ENCODE measurements at places on chromosomes 3 and 15.

GRCh38 chr15:60006873-60007272 lies 2.8 kb downstream of the FOXB1 start:
- DNase-seq, result no peak

GRCh38 chr3:82473864-82474541 lies 712.6 kb upstream of the GBE1 start:
- no peak for DNase-seq

- no peak for DNase-seq
These were observed 58.2 kb upstream of the ARRDC4 start for GRCh38 chr15:97902140-97902780.

DNA sequence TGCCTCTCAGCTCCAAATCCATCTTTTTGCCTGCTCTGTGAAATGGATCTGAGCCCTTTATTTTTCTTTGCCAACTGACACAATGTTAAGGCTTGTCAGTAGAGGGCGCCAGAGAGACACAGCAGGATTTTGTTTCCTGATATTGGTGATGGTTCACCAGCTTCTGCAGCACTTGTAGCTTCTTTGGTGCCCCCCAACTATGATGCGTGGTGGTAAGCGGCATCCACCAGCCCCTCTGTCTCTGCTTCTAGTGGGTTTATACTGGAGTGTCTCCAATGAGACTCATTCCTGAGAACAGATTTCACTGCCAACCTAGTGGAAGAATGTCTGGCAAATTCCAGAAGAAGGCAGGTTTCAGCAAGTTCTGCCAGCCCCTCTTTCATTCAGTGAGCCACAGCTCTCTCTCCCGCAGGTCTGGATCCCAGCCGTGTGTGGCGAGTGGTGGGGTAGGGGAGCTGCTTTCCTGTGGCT lies 471.9 kb upstream of the FRG2C start:
- DNase-seq, result no peak

- DNase-seq, result no peak
These were observed 964.7 kb downstream of the ROBO2 start for GRCh38 chr3:78004571-78004970.

- no peak for DNase-seq
These were observed 18.1 kb downstream of the PLXNB1 start for GRCh38 chr3:48411606-48412374.

GRCh38 chr3:112437146-112438022 lies 61.9 kb downstream of the BTLA start:
- DNase-seq, result peak; percentile 23

- no peak for DNase-seq
These were observed 17.1 kb upstream of the CYP11A1 start for GRCh38 chr15:74384566-74384880.

DNA sequence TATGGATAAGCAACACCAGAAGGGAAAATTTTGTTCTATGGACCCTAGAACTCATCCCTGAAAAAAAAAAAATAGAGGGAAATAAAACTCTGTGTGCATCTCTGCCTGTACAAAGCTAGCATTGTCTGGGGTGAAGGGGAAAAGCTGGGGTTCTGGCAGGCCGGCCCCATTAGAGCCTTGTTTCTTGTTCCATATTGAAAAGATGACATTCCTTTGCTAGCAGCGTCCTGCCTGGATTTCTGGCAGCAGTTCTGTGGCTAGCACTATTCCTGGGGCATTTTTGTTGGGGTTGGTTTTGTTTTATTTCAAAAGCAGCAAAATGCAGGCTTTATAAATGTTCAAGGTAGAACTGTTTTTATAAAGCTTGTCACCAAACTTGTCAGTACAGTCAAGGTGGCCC lies 45.2 kb downstream of the RARB start:
- DNase-seq, result no peak

DNA sequence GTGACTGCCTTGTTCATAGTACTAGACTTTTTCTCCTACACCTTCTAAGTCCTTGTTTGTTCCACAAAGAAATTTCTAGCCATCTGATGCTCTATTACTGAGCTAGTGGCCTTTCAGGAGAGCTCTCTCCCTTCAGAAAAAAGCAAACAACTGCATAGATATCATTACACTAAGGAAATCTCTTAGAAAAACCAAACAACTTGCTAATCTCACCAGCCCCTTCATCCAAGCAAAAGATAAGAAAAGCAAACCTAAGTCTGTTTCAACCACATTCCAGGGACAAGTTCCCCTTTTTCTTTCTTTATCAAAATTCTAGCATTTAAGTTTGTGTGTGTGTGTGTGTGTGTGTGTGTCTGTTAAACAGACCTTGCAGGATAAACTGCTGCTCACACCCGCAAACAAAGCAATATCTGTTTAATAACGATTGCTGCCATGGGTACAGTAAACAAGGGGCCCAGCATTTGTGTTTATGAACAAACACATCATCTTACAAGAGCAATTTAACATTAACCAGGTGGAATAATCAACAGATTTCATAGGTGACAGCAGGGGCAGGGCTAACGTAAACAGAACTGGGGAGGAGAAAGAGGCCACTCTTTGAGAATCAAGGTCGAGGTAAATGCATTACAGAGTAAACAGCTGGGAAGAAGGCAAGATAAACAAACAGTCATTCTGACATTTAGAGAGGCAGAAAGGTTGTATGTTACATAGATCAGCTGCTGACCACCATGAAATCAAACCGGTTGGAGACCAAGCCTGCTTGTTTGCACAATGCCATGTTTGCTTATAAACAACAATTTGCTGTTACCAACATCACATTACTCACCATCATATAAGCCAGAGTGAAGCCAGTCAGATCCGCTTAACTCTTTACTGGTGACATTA lies 375.1 kb downstream of the FOXP1 start:
- no peak for DNase-seq

- peak; percentile 95 for DNase-seq
These were observed at the start of gene NUDT16 for GRCh38 chr3:131381445-131382291. Gene NUDT16 (plus strand): TSS chr3:131381774. CDS start chr3:131381805, 31 bp downstream.

DNA sequence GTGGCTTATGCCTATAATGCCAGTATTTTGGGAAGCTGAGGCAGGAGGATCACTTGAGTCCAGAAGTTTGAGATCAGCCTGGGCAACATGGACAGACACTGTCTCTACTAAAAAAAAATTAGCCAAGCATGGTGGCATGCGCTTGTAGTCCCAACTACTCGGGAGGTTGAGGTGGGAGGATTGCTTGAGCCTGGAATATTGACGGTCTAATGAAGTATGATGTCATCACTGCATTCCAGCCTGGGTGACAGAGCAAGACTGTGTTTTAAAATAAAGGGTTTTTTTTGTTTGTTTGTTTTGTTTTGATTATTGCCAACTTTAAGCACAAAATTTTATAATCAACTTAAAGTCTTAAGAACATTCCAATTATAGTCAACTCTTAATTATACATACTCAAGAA lies 6.8 kb downstream of the PLSCR1 start:
- DNase-seq, result no peak

- DNase-seq, result no peak
These were observed 34.5 kb upstream of the SKOR1 start for GRCh38 chr15:67790610-67791319.
